ENCODE measurements at places on chromosomes 12 and 14. TPM values are rescaled to one million over a fixed set of nuclear protein-coding genes. Genes with fewer than 3 reads are reported as not detected.

- no peaks in the 10 kb centered on the region for H3K27me3 ChIP-seq
- H3K36me3 ChIP-seq: no peaks in the 10 kb centered on the region
- DNase-seq: peak; percentile 18
- H3K4me1 ChIP-seq: peaks cover 27% of the 10 kb centered on the region
- no peak overlapping the region for H3K4me3 ChIP-seq
Observed at GRCh38 chr12:105480162-105480561, 149.7 kb downstream of the C12orf75 start.

The KRT4 gene
- total RNA-seq: 0.22 TPM

- DNase-seq: no peak
- H3K36me3 ChIP-seq: peaks cover 33% of the 10 kb centered on the region
- H3K27ac ChIP-seq: no peak overlapping the region
Observed at GRCh38 chr14:90034156-90034555, 27.6 kb upstream of the KCNK13 start.

GRCh38 chr14:60356906-60357550, 108.0 kb downstream of the PPM1A start:
- no peaks in the 10 kb centered on the region for H3K27me3 ChIP-seq
- H3K4me3 ChIP-seq: no peak overlapping the region
- H3K4me1 ChIP-seq: no peaks in the 10 kb centered on the region
- H3K36me3 ChIP-seq: no peaks in the 10 kb centered on the region
- H3K27ac ChIP-seq: no peak overlapping the region

DNA sequence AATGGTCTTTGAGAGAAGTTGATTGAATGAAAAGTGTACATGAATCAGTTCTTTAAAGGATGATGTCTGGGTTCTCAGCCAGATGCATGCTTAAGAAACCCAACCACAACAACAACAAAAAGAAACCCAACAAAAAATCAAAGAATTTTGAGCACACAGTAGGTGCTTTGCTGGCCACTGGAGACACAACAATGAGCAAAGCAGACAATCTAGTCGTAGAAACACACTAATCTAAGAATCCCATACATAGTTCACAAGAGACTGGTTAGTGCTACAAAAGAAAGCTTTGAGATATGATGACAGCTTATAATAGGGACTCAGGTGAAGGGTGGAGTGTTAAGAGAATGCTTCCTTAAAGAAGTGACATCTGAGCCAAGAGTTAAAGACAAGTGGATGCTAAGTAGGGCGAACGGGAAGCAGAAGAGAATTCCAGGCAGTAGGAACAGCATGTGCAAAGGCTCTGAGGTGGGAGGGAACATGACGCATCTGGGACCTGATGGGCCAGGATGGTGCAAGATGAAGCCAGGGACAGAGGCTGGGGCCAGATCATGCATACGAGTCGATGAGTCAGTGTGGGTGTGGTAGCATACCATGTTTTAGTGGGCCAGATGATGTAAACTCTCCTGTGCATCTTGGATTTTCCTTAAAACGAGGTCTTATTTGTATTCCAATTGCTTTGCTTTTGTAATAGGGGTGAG, 4.6 kb upstream of the HIP1R start:
- H3K4me1 ChIP-seq: peaks cover 9% of the 10 kb centered on the region
- peak overlapping the region; percentile 43 for H3K27ac ChIP-seq
- H3K4me3 ChIP-seq: no peak overlapping the region
- no peaks in the 10 kb centered on the region for H3K36me3 ChIP-seq
- DNase-seq: peak; percentile 94

The OR4E2 gene
- total RNA-seq: not detected

DNA sequence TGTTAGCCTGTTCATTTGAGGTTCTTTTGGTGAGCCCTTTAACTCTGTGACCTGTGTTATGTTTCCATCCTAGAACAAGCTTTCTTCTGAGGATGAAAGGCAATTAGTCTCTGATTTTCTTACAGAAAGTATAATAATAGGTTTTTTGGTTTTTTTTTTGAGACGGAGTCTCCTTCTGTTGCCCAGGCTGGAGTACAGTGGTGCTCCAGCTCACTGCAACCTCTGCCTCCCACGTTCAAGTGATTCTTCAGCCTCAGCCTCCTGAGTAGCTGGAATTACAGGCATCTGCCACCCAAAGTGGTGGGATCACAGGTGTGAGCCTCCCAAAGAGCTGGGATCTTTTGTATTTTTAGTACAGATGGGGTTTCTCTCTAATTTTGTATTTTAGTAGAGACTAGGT, 52.7 kb upstream of the SYNE2 start:
- no peaks in the 10 kb centered on the region for H3K36me3 ChIP-seq
- no peak for DNase-seq
- no peak overlapping the region for H3K27ac ChIP-seq
- peak overlapping the region; percentile 76 for H3K4me3 ChIP-seq

GRCh38 chr12:3041558-3042164, 35.5 kb upstream of the TSPAN9 start:
- no peak overlapping the region for H3K4me3 ChIP-seq
- no peaks in the 10 kb centered on the region for H3K4me1 ChIP-seq
- no peaks in the 10 kb centered on the region for H3K36me3 ChIP-seq
- peak; percentile 82 for DNase-seq

DNA sequence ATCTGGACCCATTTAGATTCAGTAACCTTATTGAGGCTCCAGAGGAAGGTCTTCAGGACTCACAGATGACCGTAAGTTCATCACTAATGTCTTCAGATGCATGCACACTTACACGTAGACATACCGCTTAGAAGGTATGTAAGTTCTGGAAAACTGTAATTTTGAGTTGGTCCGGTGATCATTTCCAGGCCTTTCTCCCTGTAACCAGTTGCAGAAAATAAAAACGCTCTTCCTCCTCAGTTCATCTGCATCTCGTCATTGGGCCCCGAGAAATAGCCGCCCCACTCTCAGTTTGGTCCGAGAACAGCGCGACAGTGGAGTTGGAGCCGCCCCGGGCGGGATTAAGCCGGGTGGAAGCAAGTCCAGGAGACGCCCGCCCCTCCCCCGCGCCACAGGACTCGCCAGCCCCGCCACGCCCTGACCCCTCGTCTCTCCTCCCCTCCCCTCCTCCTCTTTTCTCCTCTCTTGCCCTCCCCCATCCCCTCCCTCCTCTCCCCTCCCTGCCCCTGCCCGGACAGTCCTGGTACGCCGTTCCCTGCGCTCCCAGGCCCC, 83.7 kb downstream of the TNFAIP2 start:
- peaks cover 29% of the 10 kb centered on the region for H3K4me1 ChIP-seq
- no peaks in the 10 kb centered on the region for H3K36me3 ChIP-seq
- no peaks in the 10 kb centered on the region for H3K27me3 ChIP-seq
- peak overlapping the region; percentile 98 for H3K27ac ChIP-seq

- no peaks in the 10 kb centered on the region for H3K27me3 ChIP-seq
- H3K4me1 ChIP-seq: peaks cover 18% of the 10 kb centered on the region
- H3K4me3 ChIP-seq: no peak overlapping the region
- no peak for DNase-seq
- no peak overlapping the region for H3K27ac ChIP-seq
- no peaks in the 10 kb centered on the region for H3K36me3 ChIP-seq
Observed at GRCh38 chr12:47105914-47106674, 26.3 kb upstream of the AMIGO2 start.
